GM12864 (cell line): ENCODE measurements at places on chromosomes 13 and 19.

GRCh38 chr13:46553521-46553885 lies 533 bp downstream of the LRCH1 start:
- no peak for DNase-seq

DNA sequence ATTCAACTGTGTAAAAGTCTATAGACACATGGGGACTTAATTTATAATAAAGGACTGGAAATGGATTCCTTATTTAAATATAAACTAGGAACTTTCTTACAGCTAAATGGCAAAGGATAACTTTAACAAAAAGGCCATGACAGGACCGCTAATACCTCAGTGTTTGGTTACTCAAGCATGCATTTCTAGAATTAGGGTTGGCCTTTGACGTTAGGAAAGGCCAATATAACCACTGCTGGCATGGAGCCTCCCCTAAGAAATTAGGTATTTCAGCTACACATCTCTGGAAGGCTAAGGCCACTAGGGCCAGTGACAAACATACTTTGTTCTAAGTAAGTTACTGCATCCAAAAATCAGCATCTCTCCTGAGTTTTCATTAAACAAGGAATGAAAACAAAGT lies 9.3 kb downstream of the PEG3 start:
- DNase-seq: no peak

- peak; percentile 66 for DNase-seq
These were observed 42.0 kb downstream of the MRPL57 start for GRCh38 chr13:21218351-21219035.

DNA sequence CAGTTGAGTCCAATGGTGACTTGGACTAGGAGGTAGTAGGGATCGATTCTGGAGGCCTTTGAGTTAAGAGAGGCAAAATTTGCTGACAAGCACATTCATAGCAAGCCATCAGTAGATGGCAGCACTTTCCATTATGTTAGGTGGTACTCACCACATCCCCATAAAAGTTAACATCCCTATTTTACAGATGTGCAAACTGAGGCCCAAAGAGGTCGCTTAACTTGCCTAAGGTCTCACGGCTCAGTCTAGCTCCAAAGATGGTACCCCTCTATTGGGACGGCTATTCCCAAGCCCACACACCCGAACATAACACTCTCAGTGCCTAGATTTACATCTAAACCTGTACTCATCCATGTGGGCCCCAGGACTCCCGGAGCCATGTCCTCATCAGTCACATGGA lies 21.5 kb upstream of the FOSB start:
- DNase-seq: no peak

GRCh38 chr13:96871469-96871868 lies 122.8 kb downstream of the OXGR1 start:
- DNase-seq: no peak

DNA sequence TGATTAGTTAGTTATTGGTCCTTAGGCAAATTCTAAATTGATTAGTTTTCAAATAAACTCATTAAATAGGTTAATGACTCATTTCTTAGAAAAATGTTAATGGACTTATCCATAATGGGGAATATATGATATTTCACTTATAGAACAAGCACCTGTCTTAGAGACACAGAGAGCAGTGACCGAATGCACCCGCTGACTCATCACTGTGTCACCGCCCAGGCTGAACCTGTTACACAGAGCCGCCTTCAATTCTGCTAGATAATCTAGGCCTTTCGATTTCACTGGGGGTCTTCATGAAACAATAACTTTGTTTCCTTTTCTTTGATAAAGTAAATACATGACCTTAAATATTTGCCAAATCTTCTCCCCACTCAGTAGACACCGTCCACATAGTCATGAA lies 13.1 kb downstream of the IRS2 start:
- DNase-seq: no peak

GRCh38 chr19:28933039-28933438 lies 279.9 kb downstream of the UQCRFS1 start:
- no peak for DNase-seq

GRCh38 chr13:100521851-100522617 lies 66.6 kb downstream of the GGACT start:
- DNase-seq: no peak

GRCh38 chr13:44667943-44668342 lies 91.8 kb upstream of the TSC22D1 start:
- DNase-seq: no peak

- no peak for DNase-seq
These were observed 287.3 kb downstream of the COG6 start for GRCh38 chr13:39942552-39943273.

- DNase-seq: peak; percentile 15
These were observed 52.7 kb downstream of the TSC22D1 start for GRCh38 chr13:44523146-44524015.

DNA sequence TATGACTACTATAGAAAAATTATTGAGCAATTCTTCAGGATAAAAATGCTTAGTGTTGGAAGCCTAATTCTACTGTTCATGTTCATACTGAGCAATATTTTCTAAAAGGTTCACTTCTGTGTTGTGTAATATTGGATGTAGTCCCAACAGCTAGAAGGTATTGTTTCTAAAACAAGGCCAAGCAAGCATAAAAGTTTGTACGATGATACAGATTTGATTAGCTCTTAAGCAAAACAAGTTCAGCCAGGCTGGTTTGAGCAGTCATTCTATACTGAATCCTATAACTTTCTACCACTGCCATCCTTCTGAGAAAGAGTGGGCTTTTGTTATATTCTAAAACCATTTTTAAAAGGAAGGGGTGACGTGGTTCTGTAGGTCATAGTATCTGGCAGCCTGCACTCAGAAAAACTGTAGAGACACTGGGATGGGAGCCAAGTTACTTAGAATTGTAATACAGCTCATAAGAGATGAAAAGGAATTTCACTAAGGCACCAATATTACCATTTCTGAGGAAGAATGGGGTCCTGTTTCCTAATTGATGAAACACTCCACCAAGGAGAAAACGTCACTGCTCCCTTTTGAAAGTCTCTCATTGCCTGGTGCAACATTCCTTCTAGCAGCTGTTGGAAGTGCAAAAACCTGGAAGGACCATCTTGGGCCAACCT lies 275.0 kb upstream of the DACH1 start:
- no peak for DNase-seq

DNA sequence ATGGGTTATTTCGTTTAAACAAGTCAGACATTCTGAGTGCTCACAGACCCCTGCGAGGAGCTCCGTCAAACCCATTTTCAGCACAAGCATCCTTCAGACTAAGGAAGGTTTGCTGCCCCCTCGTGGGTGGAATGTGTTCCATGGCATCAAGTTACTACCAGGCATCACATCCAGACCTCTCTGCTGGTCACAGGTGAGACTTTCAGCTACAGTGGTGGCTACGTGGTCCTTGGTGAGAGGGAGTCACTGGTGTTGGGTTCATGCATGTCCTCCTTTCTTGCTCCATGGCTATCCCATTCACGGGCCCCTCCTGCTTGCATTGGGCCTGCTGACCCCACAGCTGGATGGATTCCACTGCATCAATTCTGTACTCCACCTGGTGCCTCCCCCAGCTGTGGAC lies 9.1 kb upstream of the LILRB5 start:
- DNase-seq: peak; percentile 27

DNA sequence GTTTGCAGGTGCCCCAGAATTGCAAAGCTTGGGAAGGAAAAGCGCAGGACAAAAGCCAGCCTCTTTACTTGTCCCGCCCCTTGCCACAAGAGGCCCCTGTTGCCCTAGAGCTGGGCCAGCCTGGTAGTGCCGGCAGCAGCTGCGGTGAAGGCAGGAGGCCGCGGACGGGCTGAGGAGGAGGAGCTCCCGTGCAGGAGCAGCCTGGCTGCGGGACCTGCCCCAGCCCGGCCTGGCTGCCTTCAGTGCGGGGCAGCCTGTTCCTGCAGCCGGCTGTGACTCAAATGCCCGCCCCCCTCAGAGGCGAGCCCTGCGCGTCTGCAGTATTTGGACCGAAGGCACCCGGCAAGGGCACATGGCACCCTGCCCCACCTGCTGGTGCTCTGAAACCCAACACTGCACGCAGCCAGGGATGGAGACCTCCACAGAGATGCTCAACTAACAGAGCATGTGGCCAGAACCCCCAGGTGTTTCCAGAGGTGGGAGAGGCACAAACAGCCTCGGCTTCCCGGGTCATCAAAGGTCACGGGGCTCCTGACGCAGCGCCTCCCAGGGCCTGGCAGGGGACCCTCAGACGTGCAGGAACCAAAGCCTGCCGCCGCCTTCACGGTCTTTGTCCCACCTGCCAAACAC lies 29.7 kb downstream of the NAXD start:
- no peak for DNase-seq

- no peak for DNase-seq
These were observed 176.4 kb downstream of the FLT1 start for GRCh38 chr13:28318496-28318895.

DNA sequence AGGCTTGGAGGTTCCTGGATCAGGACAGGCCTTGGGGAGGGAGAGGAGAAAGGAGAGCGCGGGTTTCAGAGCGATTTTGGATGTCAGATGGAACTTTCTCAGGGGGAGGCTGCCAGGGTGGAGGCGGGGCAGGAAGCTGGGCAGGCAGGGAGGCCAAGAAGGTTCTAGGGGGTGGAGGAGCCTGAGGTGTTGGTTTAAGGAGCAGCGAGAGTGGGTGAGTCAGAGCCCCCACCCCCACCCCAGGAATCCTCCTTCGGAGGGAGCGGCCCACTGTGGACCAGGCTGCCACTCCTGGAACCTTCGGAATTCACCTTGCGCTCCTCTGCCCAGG lies 15.9 kb upstream of the NOP53 start:
- DNase-seq: no peak

DNA sequence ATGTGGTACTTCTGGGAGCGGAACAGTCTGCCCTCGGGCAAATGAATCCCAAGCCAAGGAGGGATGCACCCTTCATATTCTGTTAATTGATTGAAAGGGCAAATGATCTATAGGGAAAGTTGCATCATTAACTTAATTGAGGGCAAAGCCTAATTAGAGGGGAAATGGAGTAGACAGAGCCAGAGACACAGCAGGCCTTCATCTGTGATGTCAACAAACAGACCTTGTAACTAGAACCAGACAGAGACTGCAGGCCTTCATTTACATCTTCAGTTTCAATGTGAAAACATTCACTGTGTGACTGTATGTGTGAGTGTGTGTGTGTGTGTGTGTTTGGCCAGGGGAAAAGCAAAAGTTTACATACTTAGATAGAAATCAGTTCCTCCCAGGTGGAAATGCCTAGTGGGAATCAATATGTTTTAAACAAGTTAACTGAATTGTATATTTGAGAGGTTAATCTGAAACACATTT lies 126.4 kb downstream of the SPRY2 start:
- no peak for DNase-seq

DNA sequence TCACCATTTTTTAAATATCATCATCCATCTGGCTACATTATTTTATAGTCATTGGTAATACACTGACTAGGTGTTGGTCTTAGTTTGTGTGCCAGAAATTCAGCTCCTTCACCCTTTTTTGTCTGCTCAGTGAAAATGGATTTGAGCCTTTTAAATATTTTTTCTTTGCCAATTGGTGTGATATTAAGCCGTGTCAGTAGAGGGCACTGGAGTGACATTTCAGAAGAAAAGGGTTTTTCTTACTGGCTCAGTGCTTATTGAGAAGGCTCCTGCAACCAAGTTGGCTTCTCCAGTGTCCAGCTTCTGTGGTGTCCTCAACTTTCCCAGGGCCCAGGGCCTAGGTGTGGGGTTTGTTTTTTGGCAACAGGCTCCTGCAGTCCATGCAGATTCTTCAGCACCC lies 546.6 kb downstream of the DACH1 start:
- no peak for DNase-seq

DNA sequence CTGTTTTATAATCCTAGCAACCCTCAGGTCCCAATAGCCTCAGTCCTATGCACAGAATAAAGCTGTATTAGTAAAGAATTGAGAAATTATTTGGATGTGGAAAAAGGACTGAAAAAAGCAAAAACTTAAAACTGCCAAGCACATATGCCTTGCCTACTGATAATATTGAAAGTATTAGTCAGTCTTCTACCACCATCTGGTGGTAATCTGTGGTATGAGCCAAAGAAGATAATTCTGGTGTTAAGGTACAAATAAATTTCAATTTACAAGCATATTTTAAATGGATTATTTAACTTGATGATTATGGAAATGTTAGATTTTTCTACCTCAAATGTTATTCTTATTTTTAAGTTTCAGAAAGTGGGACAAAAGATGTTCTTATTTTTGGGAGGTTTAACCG lies 460.3 kb upstream of the KLHL1 start:
- DNase-seq: peak; percentile 1

- peak; percentile 79 for DNase-seq
These were observed 15.7 kb downstream of the GARRE1 start for GRCh38 chr19:34269968-34270621.

GRCh38 chr19:29217616-29218015 lies 4.7 kb upstream of the UQCRFS1 start:
- DNase-seq: no peak

GRCh38 chr19:8056533-8056932 lies 4.0 kb downstream of the CCL25 start:
- no peak for DNase-seq

- DNase-seq: no peak
These were observed 430.2 kb downstream of the KCTD12 start for GRCh38 chr13:76455960-76456359.

DNA sequence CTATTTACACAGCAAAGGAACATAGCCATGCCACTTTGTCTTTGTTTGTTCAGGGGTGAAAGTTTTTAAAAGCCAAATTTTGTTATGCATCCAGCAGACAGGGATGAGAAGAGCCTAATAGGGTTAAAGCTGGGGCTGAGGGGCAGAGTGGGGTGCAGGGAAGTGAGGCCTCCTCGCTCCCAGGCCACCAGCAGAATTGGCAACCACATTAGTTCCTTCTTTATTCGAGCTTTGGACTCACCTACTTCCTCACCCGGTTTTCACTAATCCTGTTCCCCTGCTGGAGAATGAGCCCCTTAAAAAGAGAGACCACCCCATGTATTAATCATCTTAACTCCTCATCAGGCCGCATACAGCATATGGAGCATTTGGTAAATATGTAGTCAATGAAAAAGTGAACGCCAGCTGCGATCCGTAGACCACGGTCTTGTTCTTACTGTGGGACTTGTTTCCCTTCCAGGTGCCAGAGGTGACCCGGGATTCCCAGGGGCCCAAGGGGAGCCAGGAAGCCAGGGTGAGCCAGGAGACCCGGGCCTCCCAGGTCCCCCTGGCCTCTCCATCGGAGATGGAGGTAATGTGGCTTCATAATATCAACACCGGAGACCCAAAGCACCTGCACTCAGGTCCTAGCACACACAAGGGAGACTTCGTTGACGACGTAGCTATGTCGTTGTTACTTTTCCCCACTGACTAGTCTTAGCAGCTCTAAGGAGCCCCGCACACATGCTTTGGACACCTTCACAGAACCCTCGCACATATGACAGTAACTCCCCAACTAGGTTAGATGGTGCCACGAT lies 112.1 kb downstream of the RAB20 start:
- no peak for DNase-seq

GRCh38 chr13:51942189-51942588 lies 69.1 kb downstream of the ATP7B start:
- no peak for DNase-seq

GRCh38 chr13:51781246-51782022 lies 22.5 kb downstream of the DHRS12 start:
- DNase-seq: no peak

DNA sequence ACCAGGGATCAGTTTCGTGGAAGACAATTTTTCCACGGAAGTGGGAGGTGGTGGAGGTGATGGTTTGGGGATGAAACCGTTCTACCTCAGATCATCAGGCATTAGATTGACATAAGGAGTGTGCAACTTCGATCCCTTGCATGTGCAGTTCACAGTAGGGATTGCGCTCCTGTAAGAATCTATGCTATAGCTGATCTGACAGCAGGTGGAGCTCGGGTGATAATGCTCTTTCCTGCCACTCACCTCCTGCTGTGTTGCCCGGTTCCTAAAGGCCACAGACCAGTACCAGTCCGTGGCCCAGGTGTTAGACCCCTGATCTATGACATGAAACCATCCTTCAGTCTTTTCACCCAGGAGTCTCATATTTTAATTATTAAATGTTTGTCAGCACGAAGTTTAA lies 4.0 kb downstream of the ZNF302 start:
- DNase-seq: no peak
